ENCODE measurements at places on chromosomes 3 and 15. TPM values are rescaled to one million over a fixed set of nuclear protein-coding genes. Genes with fewer than 3 reads are reported as not detected.

Gene GPR62
- not detected for total RNA-seq

Gene CHRM5
- not detected for total RNA-seq

Gene CMSS1
- 95.8 TPM for total RNA-seq

Gene CAND2
- 2.7 TPM for total RNA-seq

Gene MYLK
- not detected for total RNA-seq

DNA sequence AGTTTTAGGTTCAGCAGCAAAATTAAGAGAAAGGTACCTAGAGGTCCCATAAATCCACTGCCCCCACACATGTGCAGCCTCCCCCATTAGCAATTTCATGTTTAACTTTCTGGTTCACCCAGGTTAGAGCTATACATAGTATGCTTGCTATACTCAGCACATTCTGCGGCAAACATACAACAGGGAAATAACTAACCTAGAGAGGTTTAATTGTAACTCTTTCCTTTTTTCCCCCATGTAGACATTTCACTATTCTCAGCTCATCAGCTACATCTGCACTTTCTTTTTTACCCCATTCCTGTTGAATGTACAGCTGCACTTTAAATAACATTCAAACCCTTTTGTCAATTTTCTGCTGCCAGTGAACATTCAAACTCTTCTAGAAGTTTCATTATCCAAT is 21.1 kb downstream of the TFRC start:
- DNase-seq: no peak
- no peak overlapping the region for H3K4me3 ChIP-seq
- peak overlapping the region; percentile 38 for H3K27ac ChIP-seq
- peaks cover 2% of the 10 kb centered on the region for H3K4me1 ChIP-seq

- no peaks in the 10 kb centered on the region for H3K4me1 ChIP-seq
- no peak overlapping the region for H3K4me3 ChIP-seq
- no peaks in the 10 kb centered on the region for H3K27me3 ChIP-seq
- H3K36me3 ChIP-seq: no peaks in the 10 kb centered on the region
- H3K27ac ChIP-seq: no peak overlapping the region
Measured at GRCh38 chr3:160810362-160811236, 54.6 kb downstream of the PPM1L start.

- DNase-seq: no peak
- peaks cover 22% of the 10 kb centered on the region for H3K27me3 ChIP-seq
- H3K4me1 ChIP-seq: peaks cover 4% of the 10 kb centered on the region
- H3K36me3 ChIP-seq: peaks cover 2% of the 10 kb centered on the region
- H3K4me3 ChIP-seq: no peak overlapping the region
- no peak overlapping the region for H3K27ac ChIP-seq
Measured at GRCh38 chr3:42681361-42682038, 3.8 kb upstream of the KLHL40 start.

DNA sequence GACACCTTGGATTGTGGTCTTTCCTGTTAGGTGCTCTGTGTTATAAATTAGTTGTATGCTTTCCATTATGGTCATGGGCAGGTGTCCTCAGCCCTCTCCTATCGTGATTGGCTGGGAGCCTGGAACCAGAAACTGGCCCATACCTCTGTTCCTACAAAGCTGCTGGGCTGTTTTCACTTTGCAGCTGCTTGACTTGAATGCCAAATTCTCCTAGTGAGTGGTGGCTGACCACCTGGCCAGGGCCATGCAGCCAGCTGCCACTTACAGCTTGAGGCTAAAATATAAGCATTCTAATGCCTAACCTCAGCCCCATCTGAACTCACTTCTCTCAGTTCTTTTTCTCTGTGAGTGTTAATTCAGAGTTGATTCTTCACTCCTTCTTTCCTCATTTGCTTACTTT is 239.3 kb upstream of the GBE1 start:
- no peaks in the 10 kb centered on the region for H3K36me3 ChIP-seq
- DNase-seq: no peak
- no peaks in the 10 kb centered on the region for H3K4me1 ChIP-seq
- no peak overlapping the region for H3K4me3 ChIP-seq
- no peak overlapping the region for H3K27ac ChIP-seq
- H3K27me3 ChIP-seq: no peaks in the 10 kb centered on the region

DNA sequence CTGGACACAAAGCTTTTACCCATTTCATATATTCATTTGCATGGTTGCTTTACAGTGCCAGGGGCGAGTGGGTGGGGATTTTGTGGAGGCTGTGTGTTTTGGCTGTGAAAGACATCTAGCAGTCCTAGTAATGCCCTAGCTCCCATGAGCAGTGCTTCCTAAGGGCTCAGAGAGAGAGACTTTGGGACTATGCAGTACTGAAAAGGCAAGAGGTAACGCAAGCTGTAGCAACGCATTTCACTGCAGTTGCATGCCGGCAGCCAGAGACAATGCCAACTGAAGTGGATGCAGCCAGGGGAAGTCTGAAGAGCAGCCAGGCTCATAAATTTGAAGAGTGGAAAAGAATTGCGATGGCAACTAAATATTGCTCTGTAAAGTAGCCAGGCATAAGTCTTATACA is 27.4 kb upstream of the ATP10A start:
- no peak overlapping the region for H3K4me3 ChIP-seq
- no peaks in the 10 kb centered on the region for H3K4me1 ChIP-seq
- H3K27me3 ChIP-seq: no peaks in the 10 kb centered on the region
- DNase-seq: no peak
- no peak overlapping the region for H3K27ac ChIP-seq

GRCh38 chr3:171748064-171748924 is 62.0 kb downstream of the PLD1 start:
- H3K4me3 ChIP-seq: no peak overlapping the region
- H3K27ac ChIP-seq: no peak overlapping the region
- DNase-seq: no peak

DNA sequence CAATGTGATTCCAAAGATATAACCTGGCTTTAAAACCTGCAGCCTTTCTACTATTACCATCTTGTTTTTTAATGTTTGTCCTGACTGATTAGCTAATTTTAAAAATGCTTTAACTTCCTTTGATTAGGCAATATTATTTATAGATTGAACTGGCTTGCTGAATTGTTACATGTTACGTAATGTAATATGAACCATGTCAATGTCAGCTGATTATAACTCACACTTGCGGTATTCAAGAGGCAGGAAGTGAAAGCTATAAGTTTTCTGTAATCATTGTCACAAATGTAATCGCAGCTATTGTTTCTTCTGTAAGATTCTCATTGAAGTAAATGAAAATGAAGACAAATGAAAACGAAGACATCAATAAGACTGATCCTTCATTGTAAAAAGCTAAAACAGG is 146.8 kb downstream of the ROBO2 start:
- no peak overlapping the region for H3K27ac ChIP-seq
- no peaks in the 10 kb centered on the region for H3K36me3 ChIP-seq
- DNase-seq: no peak

GRCh38 chr15:31317017-31317416 is 9.6 kb upstream of the KLF13 start:
- H3K27ac ChIP-seq: peak overlapping the region; percentile 28
- no peaks in the 10 kb centered on the region for H3K27me3 ChIP-seq
- H3K4me3 ChIP-seq: no peak overlapping the region
- no peaks in the 10 kb centered on the region for H3K36me3 ChIP-seq

DNA sequence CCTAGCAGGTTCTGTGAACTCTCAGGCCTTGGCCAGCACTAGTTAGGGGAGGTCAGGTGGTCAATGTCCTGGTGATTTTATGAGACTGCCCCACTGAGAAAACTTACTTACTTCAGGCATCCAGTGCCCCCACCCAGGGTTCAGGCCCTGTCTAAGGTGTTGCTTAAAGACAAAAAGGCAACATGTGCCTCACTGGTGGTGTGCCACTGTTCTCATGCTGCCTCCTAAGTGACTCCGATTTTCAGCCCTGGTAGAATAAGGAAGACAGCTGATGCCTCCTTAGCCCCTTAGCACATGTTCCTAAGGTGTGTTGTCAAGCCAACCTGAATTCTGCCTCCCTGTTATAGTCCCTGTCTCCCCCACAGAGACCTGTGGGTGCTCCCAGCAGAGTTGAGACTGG is 5.3 kb downstream of the RBM15B start:
- H3K4me1 ChIP-seq: peaks cover 47% of the 10 kb centered on the region
- H3K27me3 ChIP-seq: no peaks in the 10 kb centered on the region
- H3K27ac ChIP-seq: peak overlapping the region; percentile 79
- DNase-seq: no peak

DNA sequence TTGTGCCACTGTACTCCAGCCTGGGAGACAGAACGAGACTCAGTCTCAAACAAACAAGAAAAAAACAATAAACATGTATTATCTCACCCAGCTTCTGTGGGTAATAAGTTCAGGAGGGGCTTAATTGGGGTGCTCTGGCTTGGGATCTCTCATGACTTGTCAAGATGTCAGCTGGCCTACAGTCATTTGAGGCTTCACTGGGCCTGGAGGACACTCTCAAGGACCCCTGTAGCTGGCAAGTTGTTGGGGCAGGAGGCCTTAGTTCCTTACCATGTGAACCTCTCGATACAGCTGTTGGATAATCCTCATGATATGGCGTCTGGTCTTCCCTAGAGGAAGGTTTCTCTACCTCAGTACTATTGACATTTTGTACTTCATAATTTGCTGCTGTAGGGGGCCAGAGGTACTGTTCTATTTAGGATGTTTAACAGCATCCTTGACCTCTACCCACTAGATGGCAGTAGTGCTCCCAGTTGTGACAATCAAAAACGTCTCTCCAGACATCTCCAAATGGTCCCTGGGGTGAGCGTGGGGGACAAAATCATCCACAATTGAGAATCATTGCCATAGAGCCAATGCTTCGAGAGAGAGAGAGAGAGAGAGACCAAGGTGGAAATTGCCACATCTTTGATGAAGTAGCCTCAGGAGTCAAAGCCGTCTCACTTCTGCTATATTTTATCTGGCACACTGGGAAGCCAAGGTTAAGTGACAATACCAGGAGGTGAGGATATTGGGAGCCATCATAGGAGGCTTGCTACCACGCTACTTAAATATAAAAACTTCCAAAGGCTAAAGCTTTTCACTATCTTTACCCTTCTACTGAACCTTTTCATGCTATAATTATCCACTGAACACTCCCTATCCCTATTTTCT is 23.9 kb upstream of the SLTM start:
- no peak overlapping the region for H3K4me3 ChIP-seq
- H3K27ac ChIP-seq: no peak overlapping the region
- no peaks in the 10 kb centered on the region for H3K36me3 ChIP-seq
- H3K4me1 ChIP-seq: peaks cover 10% of the 10 kb centered on the region
- peak; percentile 75 for DNase-seq

DNA sequence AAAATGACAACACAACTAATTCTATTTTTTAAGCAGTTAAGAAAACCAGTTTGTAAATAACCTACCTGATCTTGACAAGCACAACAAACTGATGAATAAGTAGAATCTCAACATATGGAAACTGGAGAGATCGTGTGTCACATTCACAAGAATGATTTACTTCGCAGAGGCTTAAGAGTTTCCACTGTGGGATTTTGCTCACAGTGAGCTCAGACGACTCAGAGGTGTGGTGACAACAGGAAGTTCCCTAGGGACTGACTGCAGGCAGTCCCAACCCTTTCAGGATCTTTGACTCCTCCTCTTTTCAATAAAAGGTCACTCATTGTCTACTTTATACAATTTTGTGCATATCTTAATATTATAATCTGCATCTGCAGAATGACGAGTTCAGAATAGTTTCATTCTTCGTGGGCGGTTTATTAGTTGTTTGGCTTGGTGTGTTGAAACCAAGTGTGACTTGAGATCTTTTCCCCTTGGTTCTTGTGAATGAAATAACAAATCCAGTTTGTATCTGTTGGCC is at the start of gene LIPH:
TSS of gene LIPH (minus strand) at position 231 of the 520 bp plus-strand sequence. CDS start at position 114, 117 bp downstream.
- H3K4me3 ChIP-seq: no peak within 1 kb of the TSS

DNA sequence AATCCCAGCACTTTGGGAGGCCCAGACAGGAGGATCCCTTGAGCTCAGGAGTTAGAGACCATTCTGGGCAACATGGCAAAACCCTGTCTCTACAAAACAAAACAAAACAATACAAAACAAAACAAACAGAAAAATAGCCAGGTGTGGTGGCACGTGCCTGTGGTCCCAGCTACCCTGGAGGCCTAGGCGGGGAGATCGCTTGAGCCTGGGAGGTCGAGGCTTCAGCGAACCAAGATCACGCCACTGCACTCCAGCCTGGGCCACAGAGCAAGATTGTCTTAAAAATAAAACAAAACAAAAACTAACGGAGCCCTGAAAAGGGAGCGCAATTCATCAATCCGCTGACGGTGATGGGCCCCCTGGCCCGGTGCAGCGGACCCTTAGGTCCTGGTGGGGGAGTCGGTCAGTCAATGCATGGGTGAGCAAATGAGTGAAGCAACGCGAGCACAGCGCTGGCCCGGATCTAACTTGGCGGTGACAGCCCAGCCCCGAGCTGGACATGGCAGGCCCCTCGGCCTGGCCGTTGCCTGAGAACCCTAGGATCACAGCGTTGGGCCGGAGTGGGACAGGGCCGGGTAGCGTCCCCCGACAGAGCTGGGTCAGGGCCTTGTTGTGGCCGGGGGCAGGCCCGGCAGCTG is 52.4 kb upstream of the BLM start:
- peaks cover 13% of the 10 kb centered on the region for H3K27me3 ChIP-seq
- H3K4me1 ChIP-seq: peaks cover 50% of the 10 kb centered on the region
- H3K4me3 ChIP-seq: peak overlapping the region; percentile 69

DNA sequence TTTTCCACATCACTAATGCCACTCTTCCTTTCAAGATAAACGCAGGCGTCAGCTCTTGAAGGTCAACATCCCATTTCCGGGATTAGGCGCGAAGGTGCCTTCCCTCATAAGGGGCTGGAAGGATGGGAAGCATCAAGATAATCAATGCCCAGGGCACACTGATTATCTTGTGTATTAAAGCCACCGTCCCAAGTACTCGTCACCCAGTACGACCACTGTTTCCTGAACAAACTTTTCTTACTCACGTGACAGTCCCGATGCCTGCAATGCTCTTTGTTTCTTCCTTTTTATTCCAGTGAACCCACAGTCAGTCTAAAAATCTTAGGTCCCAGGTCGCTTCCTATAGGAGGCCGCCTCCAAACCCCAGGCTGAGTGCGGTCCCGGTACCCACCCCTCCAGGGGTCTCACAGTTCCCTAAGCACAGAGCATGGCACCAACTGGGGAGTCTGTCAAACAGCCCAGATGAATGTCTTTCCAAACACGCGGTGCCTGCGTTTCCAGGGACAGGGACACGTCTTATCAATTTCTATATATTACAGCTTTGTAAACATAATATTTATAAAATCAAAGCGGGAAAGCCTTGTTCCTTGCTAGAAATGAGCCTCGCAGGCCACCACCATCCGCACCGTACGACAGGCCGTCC is 589 bp downstream of the ANAPC13 start:
- H3K4me3 ChIP-seq: peak overlapping the region; percentile 87
- H3K27me3 ChIP-seq: no peaks in the 10 kb centered on the region
- peak; percentile 37 for DNase-seq

GRCh38 chr15:78682004-78682651 is 41.1 kb upstream of the CHRNB4 start:
- H3K27me3 ChIP-seq: no peaks in the 10 kb centered on the region
- no peaks in the 10 kb centered on the region for H3K36me3 ChIP-seq
- no peak for DNase-seq
- no peak overlapping the region for H3K4me3 ChIP-seq
- H3K27ac ChIP-seq: no peak overlapping the region

- H3K4me1 ChIP-seq: peaks cover 57% of the 10 kb centered on the region
- H3K27me3 ChIP-seq: no peaks in the 10 kb centered on the region
- no peak for DNase-seq
- H3K4me3 ChIP-seq: no peak overlapping the region
- H3K27ac ChIP-seq: peak overlapping the region; percentile 22
- peaks cover 5% of the 10 kb centered on the region for H3K36me3 ChIP-seq
Measured at GRCh38 chr3:63877737-63878393, 14.2 kb downstream of the ATXN7 start.

Measured in activated naive CD4-positive, alpha-beta T cell treated with anti-CD3 and anti-CD28 coated beads for 36 hours (primary cell).